ENCODE measurements at places on chromosomes 6 and 20.

- no peak for DNase-seq
Observed at GRCh38 chr20:32945710-32946221, 58.5 kb downstream of the SUN5 start.

GRCh38 chr6:167570460-167571400, 245.8 kb downstream of the TTLL2 start:
- DNase-seq = no peak

DNA sequence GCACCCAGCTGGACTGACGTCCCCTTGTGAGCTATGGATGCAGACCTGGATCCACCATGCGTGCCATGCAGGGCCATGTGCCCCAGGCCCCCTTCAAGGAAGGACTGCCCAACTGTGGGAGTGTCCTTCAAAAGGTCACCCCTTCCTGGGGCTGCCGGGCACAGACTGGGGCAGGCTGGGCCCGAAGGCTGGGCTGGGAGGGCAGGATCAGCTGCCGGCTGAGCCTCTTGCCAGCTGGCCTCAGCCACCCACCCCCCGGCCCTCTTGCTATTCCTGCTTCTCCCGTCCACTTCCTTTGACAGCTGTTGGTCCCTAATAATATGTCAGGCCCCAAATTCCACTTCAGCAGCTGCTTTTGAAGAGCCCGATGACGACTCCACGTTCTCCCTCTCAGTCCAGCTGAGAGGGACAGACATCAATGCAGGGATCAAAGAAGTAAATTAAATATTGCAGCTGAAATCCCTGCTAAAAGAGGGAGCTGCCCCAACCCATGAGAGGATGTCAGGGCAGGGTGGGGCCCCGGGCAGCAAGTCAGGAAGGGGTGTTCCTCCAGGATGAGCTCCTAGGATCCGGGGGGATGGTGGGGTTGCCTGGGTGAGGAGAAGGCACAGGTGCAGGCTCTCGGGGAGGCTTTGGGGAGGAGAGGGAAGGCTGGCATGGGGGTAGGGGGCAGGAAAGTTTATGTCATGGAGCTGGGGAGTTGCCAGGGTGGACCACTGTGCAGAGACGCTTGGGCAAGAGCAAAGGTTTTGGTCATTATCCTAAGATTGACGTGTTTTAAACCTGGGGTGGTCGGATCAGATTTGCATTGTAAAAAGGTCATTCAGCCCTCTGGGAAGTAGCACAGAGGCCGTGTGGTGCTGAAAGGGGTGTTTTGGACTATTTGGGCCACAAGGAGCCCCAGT, 185.0 kb downstream of the ANKRD60 start:
- DNase-seq = no peak

DNA sequence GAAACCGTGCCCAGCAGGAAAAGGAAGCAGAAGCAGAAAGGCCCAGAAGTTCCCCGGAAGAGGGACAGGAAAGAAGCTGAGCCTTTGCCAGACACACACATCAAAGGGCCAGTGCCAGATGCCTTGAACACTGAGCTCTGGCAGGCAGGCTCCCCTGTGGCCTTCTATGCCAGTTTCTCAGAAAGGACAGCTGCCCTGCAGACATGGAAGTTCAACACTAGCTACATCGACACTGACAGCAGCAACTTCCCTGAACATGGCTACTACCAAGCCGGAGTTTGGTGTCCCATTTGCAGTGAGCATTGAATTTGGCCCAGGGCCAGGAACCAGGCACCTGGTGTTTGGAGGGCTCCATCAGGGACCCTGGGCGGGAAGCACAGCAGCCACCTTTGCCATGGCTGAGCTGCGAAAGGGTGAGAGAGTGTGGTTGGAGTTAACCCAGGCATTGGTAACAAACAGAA, 8.0 kb upstream of the RAET1E start:
- no peak for DNase-seq

GRCh38 chr6:89387516-89388201, 24.4 kb downstream of the RRAGD start:
- no peak for DNase-seq

DNA sequence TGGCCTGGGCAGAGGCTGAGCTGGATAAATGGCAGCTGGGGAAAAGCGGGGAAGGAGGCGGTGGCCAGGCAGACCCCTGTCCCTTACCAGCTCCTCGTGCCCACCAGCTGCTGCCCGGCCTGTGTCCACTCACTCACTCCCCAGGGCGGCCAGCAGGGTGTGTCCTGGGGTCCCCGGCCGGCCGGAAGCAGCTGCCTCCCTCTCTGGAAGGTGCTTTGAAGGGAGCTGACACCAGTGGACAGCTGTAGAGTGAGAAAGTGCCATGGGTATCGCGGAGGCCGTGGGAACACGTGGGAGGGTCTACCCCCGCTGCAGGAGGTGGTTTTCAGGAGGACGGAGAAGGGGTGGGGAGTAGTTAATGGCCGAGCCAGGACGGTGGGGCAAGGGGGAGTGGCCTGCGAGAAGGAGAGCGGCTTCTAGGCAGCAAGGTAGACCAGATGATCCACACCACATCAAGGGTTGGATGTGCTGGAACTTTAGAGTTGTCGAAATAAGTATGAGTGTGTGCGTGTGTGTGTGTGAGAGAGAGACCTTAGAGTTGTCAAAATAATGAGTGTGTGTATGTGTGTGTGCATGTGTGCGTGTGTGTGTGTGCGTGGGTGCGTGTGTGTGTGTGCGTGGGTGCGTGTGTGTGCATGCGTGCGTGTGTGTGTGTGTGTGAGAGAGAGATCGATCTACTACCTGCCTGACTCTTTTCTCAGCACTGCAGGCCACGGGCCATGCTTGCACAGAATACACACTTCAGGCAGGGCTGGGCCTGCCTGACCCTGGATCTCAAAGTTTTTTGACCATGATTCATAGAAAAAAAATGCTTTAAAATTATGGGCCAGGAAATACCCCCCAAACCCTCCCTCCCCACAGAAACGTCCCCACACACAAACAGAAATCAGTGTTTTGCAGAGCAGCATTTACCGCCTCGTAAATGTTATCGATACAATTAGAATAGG, 43.9 kb downstream of the CDH4 start:
- no peak for DNase-seq

DNA sequence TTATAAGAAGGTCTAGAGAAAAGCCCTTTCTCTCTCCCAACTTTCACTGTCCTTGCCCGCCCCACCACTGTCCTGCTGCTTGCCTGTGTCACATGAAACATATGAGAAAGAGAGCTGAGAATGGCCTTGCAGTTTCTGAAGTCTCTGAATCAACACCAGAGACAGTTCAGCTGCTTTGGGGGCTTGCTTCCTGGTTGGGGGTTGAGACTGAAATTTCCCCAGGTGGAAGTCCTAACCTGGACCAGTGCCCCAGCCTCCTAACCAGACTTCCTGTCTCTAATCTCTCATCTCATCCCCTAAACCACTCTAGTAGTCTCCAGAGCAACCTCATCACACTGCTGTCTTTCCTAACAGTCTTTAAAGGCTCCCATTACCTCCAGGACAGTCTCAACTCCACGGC, 10.7 kb downstream of the TRAM2 start:
- no peak for DNase-seq

DNA sequence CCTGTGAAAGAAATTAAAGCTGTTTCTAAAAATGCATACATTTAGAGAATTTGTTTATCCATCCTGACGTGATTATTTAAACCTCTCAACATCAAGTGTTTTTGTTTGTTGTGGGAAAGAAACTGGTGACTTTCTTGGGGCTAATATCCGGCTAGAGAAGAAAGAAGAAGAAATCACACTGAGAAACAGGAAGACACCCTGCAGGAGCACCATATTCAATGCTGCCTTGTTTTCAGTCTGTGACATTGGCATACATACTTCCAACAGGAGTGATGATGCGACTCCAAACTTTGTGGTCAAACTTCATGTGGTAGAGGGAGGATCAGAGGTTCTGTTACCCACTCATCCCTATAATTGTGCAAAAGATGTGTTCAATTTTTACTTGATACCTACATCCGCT, 997.6 kb upstream of the CITED2 start:
- DNase-seq = no peak

DNA sequence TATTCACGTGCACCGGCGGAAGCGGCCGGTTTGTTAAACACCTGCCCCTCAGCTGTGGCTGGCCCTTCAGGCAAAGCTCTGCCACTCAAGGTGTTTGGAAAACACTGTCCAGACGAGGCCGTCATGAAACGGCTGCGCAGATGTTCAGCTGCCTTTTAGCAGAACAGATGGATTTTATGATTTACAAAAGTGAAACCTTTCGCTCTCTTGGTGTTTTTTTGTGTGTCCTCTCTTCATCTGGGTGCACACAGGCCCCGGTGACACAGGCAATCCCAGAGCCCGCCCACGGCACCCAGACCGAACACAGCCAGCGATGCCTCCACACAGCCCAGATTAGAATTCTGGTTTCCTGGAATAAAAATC, 397.0 kb downstream of the SMOC2 start:
- no peak for DNase-seq

DNA sequence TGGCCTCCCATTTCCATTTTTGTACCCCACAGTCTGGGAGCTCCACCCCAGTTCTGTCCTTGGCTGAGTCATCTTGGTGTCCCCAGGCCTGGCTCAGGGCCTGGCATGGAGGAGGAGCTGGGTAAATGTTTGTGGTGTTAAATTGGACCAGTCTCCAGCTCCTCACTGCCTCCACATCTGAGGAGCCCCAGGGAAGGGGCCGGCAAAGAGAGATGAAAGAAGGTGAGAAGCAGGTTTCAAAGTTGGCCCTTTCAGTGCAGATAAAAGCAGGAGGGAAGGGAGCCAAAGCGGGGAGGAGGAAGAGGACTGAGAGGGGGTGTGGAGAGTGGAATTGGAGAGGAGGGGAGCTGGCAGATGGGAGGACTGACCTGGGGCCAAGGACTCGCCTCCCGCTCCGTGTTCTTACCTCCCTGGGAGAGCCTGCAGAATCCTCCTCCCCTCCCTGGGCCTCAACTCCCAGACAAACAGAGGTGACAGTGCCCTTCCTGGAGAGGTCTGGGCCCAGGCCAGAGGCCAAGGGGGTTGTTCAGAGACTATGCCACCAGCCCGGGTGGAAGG, 89.0 kb downstream of the CD40 start:
- no peak for DNase-seq

DNA sequence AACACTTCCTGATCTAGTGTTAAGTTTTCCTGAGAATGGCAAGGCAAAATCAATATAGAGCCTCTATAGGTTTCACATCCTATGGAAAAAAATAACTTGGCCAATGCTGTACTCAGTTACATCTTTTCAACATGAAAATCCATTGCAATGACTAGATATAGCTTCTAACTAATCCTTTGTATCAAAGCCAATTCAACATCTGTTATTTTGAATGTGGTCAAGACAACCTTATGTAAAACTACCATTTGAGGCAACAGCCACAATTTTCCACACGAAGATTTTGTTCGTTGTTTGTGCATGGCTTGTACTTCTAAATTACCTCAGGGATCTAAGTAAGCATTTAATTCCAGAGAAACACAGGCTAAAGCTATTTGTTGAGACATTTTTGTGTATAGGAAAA, 637.8 kb upstream of the EYS start:
- DNase-seq = no peak

DNA sequence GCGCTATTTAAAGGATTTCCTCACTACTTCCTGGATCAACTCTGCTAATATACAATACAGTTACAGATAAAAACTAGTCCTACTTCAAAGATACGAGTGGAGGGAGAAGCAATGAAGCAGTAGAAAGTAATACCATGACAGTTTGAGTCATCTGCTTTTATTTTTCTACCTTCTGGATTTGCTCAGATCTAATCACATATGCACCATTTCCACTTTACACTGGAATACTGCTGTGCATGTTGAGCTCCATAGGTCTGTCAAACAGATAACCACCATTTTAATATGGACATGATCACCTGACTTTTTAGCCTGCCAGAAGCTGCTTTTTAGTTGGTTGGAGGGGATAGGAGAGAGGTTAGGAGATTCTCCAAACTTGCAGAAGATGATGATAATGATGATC, 92.5 kb downstream of the MMUT start:
- no peak for DNase-seq

GRCh38 chr6:79143320-79143898, 65.4 kb upstream of the PHIP start:
- DNase-seq = no peak

DNA sequence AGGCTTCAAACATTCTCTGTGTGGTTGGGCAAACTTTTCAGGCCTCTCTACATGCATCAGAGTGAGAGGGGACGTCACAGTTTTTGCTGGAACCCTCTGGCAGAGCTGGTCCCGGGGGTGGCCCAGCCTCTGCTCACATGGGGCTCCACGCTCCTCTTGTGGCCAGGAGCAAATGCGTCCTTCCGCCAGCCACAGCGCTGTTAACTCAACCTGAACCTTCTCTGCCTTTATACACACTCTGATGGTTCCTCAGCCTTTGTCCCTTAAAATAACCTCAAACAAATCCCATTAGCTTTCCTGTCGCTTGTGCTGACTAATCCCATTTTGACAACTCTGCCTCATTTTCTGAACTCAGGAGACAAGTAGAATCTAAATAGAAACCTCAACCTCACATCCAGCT, 39.4 kb upstream of the TGM6 start:
- no peak for DNase-seq

- DNase-seq = peak; percentile 3
Observed at GRCh38 chr6:7505189-7505699, 36.2 kb upstream of the DSP start.

- DNase-seq = no peak
Observed at GRCh38 chr20:41261790-41262717, 55.5 kb downstream of the ZHX3 start.

GRCh38 chr6:96545882-96546281, 17.0 kb upstream of the FHL5 start:
- DNase-seq = no peak

DNA sequence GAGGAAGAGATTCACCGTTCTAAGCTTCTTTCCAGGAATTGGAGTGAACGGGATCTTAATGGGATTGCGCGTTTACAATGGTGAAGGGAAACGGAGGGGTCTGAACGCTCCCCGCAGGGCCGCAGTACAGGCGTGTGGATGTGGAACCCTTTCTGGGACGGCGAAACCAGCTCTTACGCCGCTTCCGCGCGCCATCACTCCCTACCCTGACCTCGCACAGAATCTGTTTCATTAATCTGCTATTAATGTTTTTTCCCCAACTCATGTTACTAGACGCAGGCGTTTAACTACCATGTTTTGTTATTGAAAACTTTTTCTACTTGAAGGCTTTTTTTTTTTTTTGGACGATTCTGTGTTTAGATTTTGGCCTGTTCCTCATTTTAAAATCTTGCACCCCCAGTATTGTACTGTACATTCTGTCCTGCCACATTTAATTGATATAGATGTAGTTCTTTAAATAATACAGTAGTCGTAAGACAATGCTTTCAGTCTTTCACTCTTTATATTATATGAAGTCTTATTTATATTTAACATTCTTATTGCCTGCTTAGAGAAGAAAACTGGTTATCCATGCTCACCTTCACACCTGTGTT, 696 bp upstream of the SUPT3H start:
- DNase-seq = peak; percentile 29

DNA sequence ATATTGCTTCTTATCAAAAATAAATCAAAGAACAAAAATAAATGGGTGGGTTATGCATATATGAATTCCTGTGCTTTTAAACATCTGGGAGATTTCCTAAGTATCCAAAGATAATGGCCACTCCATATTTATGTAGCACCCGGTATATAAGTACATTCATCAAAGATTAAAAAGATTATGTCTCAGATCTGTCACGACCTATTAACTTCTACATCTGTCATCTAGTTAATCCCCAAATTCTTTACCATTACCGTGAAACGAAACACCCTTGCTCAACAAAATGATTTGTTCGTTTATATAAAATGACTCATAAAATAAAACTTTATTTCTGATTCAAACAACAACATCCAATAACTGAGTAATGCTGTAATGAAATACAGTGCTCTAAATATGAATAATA, 64.8 kb upstream of the FOXQ1 start:
- no peak for DNase-seq
